ENCODE measurements at places on chromosomes 3 and 15. TPM values are rescaled to one million over a fixed set of nuclear protein-coding genes. Genes with fewer than 3 reads are reported as not detected.

- DNase-seq: no peak
These were observed 75.1 kb downstream of the MYO9A start for GRCh38 chr15:72042865-72043264.

- DNase-seq: no peak
These were observed 741.5 kb downstream of the EDEM1 start for GRCh38 chr3:5929027-5929426.

ARPP21 gene
- total RNA-seq: not detected

DNA sequence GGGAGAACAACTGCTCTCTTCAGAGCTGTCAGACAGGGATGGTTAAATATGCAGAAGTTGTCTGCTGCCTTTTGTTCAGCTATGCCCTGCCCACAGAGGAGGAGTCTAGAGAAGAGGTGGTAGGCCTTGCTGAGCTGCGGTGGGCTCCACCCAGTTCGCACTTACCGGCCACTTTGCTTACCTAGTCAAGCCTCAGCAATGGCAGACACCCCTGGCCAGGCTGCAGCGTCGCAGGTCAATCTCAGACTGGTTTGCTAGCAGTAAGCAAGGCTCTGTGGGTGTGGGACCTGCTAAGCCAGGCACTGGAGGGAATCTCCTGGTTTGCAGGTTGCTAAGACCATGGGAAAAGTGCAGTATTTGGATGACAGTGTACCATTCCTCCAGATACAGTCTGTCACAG is 12.3 kb upstream of the TMEM45A start:
- DNase-seq: no peak
